ENCODE measurements at places on chromosomes 3 and 15.
A peak's percentile ranks its signal among the peaks of the same experiment; 100 is the strongest.

GRCh38 chr15:66800584-66801235, 98.7 kb downstream of the SMAD6 start:
- no peaks in the 10 kb centered on the region for H3K36me3 ChIP-seq
- DNase-seq, result no peak
- H3K4me3 ChIP-seq, result no peak overlapping the region
- H3K4me1 ChIP-seq, result no peaks in the 10 kb centered on the region

DNA sequence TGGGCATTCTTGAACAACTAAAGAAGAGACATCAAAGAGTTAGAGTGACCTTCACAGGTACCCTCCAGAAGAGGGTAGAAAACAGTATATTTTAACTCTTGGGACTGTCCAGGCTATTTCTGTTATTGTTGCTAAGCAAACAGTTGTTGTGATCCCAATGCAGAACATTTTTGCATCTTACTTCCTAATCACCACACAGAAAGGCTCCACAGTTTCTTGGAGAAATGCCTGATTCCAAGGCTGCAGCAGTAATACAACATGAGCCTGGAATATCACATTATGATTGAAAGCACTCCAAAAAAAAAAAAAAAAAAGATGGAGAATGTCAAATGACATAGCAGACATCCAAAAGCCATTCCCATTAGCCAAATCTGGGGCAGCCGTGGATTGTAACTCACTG, 195.6 kb downstream of the CTNNB1 start:
- no peak for DNase-seq
- no peaks in the 10 kb centered on the region for H3K4me1 ChIP-seq
- peaks cover 20% of the 10 kb centered on the region for H3K36me3 ChIP-seq
- no peaks in the 10 kb centered on the region for H3K27me3 ChIP-seq
- no peak overlapping the region for H3K27ac ChIP-seq
- H3K4me3 ChIP-seq, result no peak overlapping the region

DNA sequence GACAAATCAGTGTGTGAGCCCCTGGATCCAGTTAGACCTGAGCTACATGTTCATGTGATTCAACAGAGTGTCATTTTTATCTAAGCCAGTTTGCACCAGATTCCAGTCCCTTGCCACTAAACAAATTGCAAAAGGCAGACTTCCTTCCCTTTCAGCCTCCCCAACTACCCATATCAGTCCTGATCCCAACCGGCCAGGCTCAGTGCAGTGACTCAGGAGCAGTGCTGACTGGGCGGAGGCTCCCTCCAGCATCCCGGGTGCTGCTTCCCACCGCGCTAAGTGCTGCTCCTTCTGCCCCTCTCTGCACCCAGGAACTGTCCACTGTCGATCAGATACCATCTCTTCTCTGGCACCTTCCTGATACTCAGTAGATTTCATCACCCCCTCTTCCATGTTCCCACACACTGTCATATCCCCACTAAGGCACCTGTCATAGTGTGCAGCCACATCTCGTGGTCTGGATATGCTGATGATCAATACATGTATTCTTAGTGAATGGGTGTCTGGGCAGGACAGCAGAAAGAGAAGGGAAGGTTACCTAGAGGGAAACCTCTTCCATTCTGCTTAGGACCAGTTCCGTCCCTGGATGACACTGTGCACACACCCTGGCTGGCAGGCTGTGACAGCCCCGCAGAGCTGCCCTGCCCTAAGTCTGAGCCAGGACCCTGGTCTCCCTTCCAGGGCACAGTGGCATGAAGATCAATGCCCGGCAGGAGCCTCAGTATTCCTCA, 108.8 kb upstream of the RAD18 start:
- H3K27ac ChIP-seq, result no peak overlapping the region
- no peaks in the 10 kb centered on the region for H3K4me1 ChIP-seq
- no peak for DNase-seq
- H3K4me3 ChIP-seq, result no peak overlapping the region
- peaks cover 14% of the 10 kb centered on the region for H3K27me3 ChIP-seq

DNA sequence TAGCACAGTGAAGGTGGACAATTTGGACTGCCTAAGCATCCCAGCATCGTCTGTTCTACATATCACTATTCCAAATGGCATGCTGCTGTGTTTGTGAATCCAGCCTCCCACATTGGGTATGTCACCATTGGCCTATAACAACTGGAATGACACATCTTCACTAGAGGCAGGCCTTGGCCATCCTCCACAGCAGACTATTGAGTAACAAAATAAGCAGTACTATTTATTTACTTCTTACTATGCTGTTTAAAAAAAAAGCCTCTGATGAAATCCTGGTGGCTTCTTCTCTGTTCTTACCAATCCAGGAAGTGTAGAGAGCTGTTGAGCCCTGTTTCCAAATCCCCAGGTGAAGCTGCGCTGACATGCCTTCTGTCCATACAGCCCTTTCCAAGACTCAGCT, 30.6 kb upstream of the CERS3 start:
- no peaks in the 10 kb centered on the region for H3K27me3 ChIP-seq
- no peak overlapping the region for H3K4me3 ChIP-seq
- peaks cover 25% of the 10 kb centered on the region for H3K36me3 ChIP-seq
- peaks cover 2% of the 10 kb centered on the region for H3K4me1 ChIP-seq
- DNase-seq, result no peak

DNA sequence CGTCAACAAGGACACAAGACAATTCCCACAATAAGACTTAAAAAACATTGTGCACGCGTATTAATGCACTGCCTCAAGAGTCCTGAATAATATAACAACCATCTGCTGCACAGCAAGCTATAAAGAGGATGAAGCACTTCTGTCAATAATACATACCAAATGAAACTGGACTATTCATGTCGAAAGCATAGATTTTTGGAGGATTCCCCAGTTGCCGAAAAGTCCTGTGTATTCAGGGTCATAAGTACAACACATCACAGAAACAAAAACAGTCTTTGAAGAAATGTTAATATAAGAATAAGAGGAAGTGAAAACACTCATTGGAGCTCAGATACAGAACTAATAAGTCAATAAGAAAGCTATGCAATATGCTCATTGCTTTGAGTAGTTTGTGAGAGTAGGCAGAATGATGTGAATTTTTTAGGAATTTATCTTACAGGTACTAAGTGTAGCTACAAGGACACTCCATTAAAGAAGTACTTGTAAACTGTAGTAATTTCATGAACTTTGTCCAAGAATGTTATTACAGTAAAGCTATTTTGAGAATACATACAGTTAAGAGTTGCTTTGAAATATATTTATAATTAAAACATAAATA, 31.6 kb downstream of the CBLB start:
- no peak overlapping the region for H3K27ac ChIP-seq
- H3K4me1 ChIP-seq, result peaks cover 49% of the 10 kb centered on the region
- peaks cover 18% of the 10 kb centered on the region for H3K36me3 ChIP-seq
- no peaks in the 10 kb centered on the region for H3K27me3 ChIP-seq
- DNase-seq, result peak; percentile 52

DNA sequence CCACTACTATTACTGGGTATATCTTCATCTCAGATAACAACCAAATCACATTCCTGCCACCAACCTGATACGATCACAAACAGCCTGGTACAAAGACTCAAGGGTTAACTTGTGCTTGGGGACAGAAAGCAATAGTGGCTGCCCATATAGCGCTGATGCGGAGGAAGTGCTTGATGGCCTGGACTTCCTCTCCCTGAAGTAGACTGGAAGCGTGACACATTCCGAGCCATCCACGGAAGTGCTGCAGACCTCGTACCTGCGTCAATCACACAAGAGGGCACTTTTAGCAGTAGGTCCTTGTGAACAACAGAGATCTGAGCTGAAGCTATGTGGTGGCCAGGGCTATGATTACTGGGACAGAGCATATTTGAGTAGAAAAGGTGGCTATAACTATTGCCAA, 17.3 kb upstream of the C3orf62 start:
- DNase-seq, result no peak
- no peak overlapping the region for H3K4me3 ChIP-seq
- no peaks in the 10 kb centered on the region for H3K27me3 ChIP-seq
- H3K36me3 ChIP-seq, result peaks cover 53% of the 10 kb centered on the region
- H3K4me1 ChIP-seq, result no peaks in the 10 kb centered on the region

DNA sequence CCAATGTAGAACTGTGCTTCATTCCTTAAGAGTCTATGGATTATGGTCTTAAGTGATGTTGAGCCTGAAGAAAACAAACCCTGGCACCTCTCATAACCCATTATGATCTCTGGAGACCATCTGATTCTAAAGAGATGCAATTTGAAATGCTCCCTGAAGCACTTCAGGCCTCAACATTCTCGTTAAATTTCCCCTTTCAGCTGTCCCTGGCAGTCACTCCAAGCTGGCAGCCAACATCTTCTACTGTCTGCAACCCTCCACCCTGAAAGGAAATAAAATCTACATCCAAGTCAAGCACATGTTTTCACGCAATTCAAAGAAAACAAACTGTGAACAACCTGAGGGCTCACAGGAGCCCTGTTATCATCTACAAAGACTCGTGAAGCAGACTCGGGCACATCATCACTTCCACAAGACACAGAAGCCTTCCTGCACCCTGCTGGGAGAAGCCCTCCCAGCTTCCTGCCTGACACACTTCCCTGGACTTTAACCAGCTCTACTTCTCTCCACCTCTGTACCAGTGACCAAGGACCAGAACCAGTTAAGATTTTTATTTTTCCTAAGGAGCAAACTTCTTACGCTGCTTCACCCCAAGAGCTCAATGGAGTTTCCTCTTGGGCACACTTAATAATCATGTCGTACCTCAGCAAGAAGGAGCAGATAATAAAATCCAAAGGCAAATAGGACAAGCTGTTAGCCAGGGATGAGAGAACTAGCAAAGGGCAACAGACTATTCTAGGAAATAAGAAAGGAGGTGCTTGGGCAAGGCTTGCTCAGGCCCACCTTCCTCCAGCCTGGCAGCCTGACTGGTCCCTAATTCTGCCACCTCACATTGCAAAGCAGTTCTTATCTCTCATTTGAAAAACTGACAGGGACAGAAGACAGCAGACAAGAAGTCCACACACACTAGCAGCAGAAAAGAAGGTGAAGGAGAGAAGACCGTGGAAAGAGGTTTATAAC, 67.1 kb downstream of the MAGI1 start:
- no peaks in the 10 kb centered on the region for H3K36me3 ChIP-seq
- H3K27me3 ChIP-seq, result no peaks in the 10 kb centered on the region
- no peak overlapping the region for H3K4me3 ChIP-seq
- no peaks in the 10 kb centered on the region for H3K4me1 ChIP-seq

DNA sequence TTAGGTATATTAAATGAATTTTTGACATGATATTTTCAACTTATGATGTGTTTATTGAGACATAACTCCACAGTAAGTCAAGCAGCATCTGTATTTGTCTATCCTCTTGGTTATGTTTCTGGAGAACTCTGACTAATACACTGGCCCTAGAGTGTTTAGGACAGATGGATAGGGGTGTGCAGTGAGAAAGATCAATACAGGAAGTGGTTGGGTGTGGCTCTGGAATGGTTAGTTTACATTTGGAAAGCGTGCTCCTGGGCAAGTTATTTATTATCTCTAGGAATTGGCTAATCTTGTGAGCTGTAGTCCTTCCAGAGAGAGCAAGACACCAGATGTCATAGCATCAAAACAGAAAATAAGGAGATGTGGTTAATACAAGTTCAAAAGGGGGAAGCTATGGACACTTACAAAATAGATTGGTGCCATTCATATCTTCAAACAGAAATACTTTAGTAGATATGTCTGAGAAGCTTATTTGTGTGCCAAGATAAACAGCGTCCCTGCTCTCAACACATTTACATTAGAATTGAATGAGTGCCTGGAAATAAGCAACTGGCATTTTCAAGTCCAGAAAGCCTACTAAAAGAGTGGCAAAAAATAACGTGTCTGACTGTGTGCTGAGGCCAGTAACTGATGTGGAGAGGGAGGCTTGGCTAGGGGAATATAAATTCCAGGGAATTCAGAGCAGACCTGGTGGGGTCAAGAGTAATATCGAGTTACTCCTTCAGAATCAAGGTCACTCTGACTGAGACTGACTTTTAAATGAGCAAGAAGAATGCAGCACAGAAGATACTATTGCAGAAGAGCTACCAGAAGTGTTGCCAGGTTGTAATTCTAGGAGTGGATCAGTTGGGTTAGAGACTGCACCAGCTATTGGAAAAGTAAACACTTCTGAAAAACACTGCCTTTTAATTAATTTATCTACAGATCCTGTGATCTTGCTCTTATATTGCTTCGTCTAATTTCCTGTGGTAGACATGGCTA, 33.4 kb upstream of the PLAAT1 start:
- H3K27me3 ChIP-seq, result no peaks in the 10 kb centered on the region
- DNase-seq, result no peak
- no peaks in the 10 kb centered on the region for H3K4me1 ChIP-seq
- H3K4me3 ChIP-seq, result no peak overlapping the region

GRCh38 chr3:71062037-71062932, 521.2 kb downstream of the FOXP1 start:
- H3K4me3 ChIP-seq, result no peak overlapping the region
- H3K4me1 ChIP-seq, result peaks cover 34% of the 10 kb centered on the region
- H3K27ac ChIP-seq, result peak overlapping the region; percentile 65
- H3K27me3 ChIP-seq, result no peaks in the 10 kb centered on the region
- no peak for DNase-seq

DNA sequence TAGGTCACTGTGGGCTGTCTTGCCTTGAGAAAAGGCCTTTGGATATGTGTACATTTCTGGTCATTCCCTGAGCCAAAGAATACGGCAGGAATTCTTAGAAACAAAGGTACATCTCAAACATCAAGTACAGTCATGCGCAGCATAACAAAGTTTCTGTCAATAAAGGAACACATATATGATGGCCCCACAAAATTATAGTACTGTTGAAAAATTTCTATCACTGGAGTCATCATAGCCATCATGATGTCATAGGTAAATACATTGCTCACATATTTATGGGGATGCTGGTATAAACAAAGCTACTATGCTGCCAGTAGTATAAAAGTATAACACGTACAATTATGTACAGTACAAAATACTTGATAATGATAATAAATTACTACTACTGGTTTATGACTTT, 38.9 kb upstream of the NECTIN3 start:
- no peak overlapping the region for H3K27ac ChIP-seq
- H3K4me3 ChIP-seq, result no peak overlapping the region
- no peaks in the 10 kb centered on the region for H3K27me3 ChIP-seq
- no peak for DNase-seq
- H3K36me3 ChIP-seq, result no peaks in the 10 kb centered on the region

GRCh38 chr3:171256445-171257250, 203.6 kb downstream of the TNIK start:
- no peak for DNase-seq
- H3K4me1 ChIP-seq, result peaks cover 18% of the 10 kb centered on the region
- H3K27ac ChIP-seq, result no peak overlapping the region
- H3K36me3 ChIP-seq, result no peaks in the 10 kb centered on the region
- no peaks in the 10 kb centered on the region for H3K27me3 ChIP-seq

DNA sequence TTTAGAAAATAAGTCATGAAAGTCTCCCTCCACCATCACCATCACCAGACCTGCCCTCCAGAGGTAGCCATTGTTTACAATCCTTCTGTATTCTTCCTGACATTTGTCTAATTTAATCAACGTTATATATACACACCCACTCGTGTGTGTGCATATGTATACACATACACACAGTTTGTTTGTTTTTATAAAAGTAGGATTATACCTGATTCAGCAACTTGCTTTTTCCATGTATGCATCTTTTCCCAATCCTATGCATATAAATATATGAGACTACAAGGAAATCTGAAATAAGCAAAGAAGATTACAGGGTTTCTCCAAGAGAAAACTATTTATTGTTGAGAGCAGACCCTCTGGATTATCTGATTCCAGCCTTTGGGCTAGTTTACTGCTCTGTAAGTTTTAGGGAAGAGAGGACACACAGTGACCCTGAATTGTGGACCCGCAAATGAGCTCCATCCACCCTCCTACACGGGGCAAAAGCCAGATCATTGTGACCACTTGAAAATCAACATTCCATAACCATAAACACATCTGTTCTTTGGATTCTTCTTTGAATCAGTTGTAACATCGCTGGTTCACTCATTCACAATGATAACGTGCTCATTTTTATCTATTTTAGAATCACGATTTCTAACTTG, 104.3 kb downstream of the CPN2 start:
- H3K27ac ChIP-seq, result no peak overlapping the region
- H3K4me3 ChIP-seq, result no peak overlapping the region
